ENCODE measurements at places on chromosomes 16 and 17.

DNA sequence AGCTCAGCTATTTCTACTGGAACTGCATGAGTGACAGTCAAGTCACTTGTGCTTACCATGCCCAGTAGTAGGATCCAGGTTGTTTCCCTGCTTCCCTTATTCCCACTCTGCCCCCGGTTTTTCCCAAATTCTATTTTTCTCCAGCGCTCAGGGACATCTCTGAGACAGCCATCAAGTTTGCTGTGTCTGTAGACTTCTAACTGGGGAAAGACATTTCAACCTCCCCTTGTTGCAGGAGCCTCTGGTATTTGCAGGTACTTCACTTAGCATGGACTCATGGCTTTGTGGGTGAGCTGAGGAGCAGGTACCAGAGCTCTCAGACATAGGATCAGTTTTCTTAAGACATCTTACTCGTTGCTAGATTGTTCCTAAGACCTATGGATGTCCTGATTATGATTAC, 801.6 kb upstream of the RBFOX1 start:
- no peak for DNase-seq

DNA sequence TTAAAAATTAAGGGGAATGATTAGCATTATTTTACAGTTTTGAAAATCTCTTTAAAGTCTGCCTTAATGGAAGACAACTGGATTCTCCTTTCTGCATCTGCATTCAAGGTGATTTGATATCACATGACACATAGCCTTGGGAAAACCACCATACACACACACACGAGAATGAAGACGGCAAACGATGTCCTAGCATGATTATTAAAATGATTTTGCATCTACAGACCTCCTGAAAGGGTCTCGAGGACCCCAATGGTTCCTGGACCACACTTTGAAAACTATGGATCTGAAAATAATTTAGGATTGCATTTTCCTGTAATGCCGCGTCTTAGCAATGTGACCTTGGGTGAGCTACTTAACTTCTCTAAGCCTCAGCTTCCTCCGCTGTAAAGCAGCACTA, 11.8 kb upstream of the CHST4 start:
- no peak for DNase-seq

DNA sequence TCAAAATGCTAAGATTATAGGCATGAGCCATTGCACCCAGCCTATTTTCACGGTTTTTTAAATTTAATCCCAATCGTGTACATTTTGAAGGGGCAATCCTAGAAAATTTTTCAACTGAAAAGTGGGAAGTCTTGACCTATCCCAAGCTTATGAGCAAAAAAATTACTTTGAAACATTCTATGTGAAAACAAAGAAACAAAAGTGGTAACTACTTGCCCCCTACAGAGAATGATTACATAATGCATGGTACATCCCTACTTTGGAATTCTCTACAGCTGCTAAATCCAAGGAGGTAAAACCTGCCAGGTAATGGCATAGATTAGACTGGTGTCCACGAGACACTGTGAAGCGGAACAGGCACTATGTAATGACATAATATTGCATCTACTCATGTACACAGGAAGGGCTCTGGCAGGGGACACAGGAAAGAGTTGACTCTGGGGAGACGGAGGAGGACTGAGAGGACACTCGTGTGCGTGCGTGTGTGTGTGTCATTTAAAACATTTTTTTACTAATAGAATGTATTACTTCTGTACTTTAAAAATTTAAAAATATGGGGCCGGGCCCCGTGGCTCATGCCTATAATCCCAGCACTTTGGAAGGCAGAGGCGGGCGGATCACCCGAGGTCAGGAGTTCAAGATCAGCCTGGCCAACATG, 15.7 kb downstream of the ASGR2 start:
- DNase-seq = no peak

DNA sequence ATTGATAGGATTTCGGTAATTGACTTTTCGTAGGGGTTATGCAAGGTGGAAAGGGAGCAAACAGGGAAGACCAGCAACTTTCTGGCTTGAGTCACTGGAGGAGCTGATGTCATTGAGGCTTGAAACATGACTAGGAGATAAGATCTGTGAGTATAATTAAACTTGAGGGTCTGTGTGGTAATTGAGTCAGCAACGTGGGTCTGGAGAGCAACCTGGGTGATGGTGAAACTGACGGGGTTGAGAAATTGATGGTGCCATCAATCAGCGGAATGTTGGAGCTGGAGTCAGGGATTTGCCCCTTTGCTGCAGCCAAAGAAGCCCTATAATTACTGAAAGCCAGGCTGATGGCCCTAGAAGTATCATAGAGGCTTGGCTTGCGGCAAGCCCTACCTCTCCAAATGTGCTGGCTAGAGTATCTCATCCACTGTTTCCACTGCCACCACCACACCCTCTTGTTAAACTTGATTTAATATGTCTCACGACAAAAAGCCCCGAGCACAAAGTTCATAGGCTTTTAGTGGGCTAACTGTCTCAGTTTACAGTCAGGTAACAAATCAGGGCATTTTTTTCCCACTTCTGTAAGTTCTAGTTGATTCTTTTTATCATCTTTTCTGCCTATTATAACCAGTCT, 186.9 kb upstream of the ELAC2 start:
- DNase-seq = no peak

DNA sequence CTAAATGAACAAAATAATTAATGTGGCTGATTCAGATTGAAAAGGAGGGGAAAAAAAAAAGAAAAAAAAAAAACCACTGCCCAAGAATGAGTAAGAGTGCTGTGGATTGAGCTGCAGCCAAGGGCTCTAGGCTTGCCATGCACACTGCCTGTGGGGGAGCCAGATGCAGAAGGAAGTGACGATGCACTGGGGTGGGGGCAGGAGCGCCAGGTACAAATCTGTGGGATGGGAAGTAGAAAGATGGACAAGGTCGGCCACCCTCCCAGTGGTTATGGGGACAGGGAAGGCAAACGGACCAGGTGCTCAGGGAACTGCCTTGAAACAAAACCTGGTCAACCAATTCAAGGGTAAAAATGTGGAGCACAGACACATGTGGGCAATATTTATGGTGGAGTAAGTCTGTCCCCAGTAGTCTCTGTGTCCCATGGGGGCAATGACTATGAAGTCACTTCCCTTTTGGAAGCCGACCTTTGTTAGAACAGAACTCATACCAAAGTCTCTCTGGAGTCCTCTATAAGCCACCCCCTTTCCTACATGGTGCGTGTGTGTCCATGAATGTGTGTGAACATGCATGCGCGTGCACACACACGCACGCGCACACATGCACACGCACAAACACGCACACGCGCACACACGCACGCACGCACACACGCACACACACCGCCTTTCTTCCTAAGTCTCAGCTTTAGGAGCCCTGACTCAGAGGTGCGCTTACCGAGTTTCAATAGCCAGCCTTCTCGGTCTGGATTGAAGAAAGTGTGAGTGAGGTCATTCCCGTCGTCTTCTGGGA, 84.3 kb downstream of the CYTH1 start:
- DNase-seq = no peak

GRCh38 chr16:18050777-18051176, 285.8 kb downstream of the NPIPA8 start:
- DNase-seq = no peak

GRCh38 chr17:67279115-67279514, 34.1 kb upstream of the HELZ start:
- no peak for DNase-seq

DNA sequence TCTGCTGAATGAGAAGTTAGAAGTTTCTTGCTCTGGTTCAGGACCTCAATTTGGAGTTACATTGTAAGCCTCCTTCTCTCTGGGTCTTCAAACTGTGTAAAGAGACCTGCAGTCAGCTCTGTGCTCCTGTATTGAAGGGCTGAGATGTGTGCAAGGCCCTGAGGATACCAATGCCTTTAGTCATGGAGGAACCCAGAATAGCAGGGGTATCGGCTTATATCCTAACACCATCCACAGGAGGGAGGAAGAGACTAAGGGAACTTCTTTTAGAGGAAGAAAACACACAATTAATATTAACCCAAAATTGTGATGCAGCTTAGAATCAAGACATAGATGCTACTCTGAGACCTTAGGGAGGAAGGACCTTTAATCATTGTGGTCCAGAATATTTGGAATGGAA, 36.5 kb downstream of the GLP2R start:
- no peak for DNase-seq

DNA sequence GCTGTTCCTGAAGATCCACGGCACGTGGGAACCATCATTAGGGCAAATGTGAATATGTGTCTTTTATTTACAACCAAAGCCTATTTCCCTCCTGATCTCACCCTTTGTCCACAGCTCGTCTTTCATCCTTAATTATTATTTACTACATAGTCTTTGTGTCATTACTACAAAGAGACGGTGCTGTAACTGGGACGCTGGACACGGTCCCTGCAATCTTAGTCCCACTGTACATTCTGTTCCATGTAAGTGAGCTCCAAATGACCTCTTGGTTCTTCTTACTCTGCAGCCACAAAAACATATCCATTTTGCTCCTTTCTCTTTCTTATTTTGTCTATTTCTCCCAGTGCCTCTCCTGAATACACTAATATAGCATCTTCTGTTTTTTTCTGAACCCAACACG, 12.7 kb upstream of the KRT23 start:
- DNase-seq = no peak

DNA sequence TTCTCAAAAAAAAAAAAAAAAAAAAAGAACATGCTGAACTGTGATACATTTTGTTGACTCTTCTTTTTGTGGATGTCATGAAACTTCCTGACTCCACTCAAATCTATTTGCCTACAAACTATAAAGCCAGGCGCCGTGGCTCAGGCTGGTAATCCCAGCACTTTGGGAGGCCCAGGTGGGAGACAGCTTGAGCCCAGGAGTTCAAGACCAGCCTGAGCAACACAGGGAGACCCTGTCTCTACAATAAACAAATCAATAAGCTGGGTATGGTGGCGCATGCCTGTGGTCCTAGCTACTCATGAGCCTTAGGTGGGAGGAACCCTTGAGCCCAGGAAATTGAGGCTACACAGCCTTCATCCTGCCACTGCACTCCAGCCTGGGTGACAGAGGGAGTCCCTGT, 1.5 kb upstream of the NT5C start:
- no peak for DNase-seq

GRCh38 chr17:61510237-61510636, 58.0 kb downstream of the TBX4 start:
- no peak for DNase-seq

GRCh38 chr17:76394166-76394565, 9.8 kb downstream of the SPHK1 start:
- DNase-seq = no peak

DNA sequence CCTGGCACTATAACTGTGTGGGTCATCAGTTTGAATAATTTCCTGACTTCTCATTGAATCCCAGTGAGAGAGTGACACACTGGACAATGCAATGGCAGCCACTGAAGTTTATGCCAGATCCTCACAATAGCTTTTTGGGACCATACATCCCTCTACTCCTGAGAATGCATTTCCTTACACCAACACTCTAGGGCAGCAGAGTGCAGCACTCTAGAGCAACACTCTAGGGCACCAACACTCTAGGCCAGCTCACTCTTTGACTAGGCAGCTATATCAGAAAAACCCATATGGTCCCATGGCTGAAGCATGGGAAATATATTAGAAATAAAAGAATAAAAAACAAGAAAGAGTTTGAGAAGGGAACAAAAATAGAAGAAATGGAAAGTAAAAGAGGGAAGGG, 309.2 kb downstream of the MAP2K6 start:
- no peak for DNase-seq

DNA sequence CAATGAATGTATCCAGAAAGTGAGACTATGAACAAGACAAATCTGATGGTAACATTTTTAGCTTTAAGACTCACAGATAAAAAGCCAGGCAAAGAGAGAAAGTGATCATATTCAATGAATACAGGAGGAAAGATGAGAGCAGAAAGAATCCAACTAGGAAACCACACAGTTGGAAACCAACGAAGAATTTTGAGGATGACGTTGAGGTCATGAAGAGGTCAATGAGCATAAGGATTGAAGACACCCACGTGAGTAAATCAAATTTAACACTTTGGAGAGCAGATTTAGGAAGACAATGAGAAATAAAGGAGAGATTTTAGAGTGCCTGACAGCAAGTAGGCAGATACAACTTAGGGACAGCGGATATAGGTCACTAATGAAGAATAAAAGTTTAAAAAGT, 948.1 kb downstream of the KCNJ2 start:
- no peak for DNase-seq

GRCh38 chr17:74539281-74539820, 6.6 kb downstream of the CD300C start:
- DNase-seq = no peak

GRCh38 chr17:61537264-61537771, 53.7 kb downstream of the NACA2 start:
- DNase-seq = no peak

- DNase-seq = no peak
Measured at GRCh38 chr17:55524440-55525220, 13.4 kb upstream of the SMIM36 start.

DNA sequence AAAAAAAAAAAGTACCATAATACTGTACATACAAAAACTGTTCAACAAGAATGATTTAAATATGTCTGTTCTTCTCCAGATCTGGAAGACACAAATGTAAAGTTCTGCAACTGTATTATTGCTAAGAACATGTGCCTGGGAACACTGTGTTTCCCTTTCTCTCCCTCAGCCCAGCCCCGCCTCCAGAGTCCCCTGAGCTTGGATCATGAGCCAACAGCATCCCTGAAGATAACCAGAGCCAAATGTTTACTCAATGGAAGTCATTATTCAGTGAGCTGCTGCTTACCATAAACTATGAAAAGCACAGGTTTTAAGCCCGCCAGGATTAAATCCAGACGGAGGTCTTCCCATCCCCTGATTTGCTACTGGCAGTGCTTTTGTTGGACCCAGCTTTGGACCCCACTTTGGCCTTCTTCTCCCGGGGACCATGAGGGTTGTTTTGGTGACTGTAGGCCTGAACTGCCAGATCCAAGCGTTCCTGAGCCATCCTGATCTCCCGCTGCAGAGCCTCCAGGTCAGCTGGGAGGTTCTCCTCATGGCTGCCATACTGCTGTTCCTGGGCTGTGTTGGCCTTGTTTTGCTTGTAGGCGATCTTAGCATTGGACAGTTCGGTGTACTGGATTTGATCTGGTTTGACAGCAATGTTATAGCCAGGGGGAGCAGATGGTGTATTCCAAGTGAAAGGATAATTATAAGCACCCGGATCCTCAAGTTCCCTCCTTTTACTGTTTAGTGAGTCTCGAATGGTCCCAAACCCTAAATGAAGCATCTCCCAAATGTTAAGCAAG, 25.6 kb downstream of the GJC1 start:
- DNase-seq = no peak

GRCh38 chr16:88618182-88618955, 20.0 kb upstream of the IL17C start:
- no peak for DNase-seq

GRCh38 chr17:7745748-7746470, 28.4 kb downstream of the DNAH2 start:
- no peak for DNase-seq

- DNase-seq = no peak
Measured at GRCh38 chr16:51085271-51085670, 65.8 kb downstream of the SALL1 start.

All from stimulated activated naive CD8-positive, alpha-beta T cell treated with anti-CD3 and anti-CD28 coated beads, Interleukin-15, Interleukin-2, amounts not matched to agents 100 U/mL and 50 U/mL, for 24 hours (primary cell).